ENCODE measurements at places on chromosomes 11 and 22. TPM values are rescaled to one million over a fixed set of nuclear protein-coding genes. Genes with fewer than 3 reads are reported as not detected.
A peak's percentile ranks its signal among the peaks of the same experiment; 100 is the strongest.

The DERL3 gene
- 62.8 TPM for total RNA-seq

The BRSK2 gene
- 0.47 TPM for total RNA-seq

The SORL1 gene
- total RNA-seq: 278 TPM

The CD3G gene
- total RNA-seq: 16.8 TPM

The APLNR gene
- total RNA-seq: 319 TPM

The TRIM68 gene
- 20.3 TPM for total RNA-seq

The PARVG gene
- total RNA-seq: 133 TPM

The DBX1 gene
- total RNA-seq: not detected

The SULT4A1 gene
- total RNA-seq: 4.9 TPM

The ROM1 gene
- total RNA-seq: 6.2 TPM

The IFITM10 gene
- 6.9 TPM for total RNA-seq

- no peak for DNase-seq
Measured at GRCh38 chr22:35903571-35904335, 124.9 kb downstream of the RBFOX2 start.

DNA sequence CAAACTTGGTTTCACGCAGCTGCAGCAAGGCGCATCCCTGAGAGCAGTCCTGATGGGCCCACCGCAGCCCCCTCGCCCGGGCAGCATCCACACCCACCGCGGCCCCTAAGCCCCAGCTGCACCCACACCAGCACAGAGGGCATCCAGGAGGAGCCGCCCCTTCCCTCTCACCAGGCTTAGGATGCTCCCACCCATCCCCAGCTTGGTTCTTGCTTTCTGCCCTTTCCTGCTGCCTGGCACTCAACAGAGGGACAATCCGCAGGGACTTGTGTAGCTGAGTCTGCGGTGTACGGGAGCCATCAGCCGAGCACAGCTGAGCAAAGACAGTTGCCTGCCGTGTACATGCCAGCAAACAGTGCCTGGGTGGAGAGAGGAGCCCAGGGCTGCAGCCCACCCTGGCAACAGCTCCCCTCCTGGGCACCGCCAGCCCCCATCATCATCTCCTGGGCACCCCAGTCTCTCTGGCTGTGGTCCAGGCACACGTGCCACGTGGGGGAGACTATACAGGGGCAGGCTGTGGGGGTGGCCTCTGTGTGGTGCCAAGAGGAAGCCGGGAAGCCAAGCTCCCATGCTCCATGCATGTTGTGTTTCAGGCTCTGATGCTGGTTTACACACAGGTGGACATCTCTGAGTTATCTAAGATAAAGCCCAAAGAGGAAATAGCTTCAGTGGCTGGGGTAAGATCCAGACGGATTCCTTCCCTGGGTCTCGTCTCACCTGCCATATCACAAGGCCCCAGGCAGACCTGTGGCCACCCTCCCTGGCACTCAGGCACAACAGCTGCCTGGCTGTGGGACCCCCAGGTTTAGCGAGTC lies 36.0 kb upstream of the GNB1L start:
- DNase-seq: peak; percentile 77

GRCh38 chr11:105181521-105181920 lies 42.0 kb upstream of the CARD18 start:
- DNase-seq: no peak

GRCh38 chr11:118436639-118437207 lies 431 bp downstream of the KMT2A start:
- DNase-seq: peak; percentile 90

DNA sequence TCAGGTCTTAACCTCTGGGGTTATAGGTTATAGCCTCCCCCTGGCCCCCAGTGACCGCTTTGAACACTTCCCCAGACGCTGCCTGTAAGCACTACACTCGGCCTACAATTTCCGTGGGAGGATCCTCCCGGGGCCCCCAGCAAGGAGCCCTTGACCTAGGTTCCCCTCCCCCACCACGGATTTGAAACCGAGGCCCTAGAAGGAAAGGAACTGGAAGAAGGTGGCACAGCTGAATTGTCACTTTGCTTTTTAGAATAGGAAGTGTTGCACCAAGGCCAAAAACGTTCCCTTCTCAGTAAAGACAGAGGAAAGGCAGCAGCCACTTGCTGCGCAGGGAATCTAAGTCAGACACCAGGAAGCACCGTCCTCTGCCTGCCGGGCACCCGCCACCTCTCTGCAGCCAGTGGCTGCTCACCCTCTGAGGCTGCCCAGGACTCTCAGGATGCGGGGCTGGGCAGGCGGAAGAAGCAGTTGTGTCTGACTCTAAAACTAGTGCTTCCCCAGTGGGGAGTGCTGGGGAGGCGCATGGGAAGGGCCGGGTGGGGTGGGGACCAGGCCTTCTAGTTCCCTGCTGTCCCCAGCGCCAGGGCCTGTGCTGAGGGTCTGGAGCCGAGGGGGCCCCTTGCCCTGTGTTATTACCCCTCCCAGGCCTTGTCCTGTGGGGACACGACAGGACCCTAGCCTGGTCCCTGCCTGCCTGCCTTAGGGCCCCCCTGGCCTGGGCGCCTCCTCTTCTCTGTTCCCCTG lies 7.9 kb upstream of the FLRT1 start:
- no peak for DNase-seq

- DNase-seq: no peak
Measured at GRCh38 chr11:20861322-20861721, 191.9 kb downstream of the NELL1 start.

- DNase-seq: no peak
Measured at GRCh38 chr11:126400479-126400878, 45.0 kb downstream of the ST3GAL4 start.

DNA sequence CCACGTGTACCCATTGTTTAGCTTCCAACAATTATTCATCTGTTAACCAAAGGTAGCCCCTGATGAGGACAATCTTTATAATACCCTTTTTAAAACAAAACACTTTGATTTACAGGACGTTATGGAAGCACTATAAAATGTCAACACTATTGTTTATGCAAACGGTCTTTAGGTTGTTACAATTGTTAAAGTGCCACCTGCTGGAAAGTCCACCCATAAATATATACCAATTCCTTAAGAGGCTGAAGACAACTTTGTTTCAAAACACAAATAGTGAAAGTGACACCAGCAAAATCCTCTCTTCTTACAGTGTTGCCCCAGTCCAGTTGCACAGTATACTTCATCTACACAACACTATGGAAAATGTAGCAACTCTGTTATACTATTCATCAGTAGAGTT lies 68.9 kb upstream of the SLN start:
- no peak for DNase-seq

DNA sequence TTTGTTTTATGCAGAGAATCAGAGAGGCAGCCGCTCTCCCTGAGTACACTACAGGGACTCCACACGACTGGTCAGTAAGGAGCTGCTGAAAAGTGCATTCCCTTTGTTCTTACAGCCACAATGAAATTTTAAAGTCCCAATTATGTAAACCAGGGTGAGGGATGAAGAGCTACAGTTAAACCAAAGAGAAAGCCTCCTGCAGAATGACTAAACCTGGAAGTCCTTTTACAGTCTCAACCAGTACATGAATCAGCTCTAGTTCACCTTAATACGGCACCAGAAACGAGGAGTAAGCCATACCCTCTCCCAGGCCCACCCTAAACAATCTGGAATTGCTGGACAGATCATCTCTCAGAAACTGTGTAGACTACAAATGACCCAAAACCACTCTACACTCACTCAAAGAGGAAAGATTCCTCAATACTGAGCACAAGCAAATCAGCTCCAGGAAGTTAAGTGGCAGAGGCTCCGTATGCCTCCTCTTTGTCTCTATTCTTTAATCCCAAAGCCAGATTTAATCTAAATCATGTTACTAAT lies 113.1 kb downstream of the RBFOX2 start:
- no peak for DNase-seq

- DNase-seq: peak; percentile 86
Measured at GRCh38 chr22:25362215-25362882, 142.9 kb downstream of the CRYBB2 start.

GRCh38 chr11:96456111-96456510 lies 66.3 kb downstream of the JRKL start:
- no peak for DNase-seq

GRCh38 chr22:41833369-41834004 lies 582 bp downstream of the SREBF2 start:
- DNase-seq: peak; percentile 90

DNA sequence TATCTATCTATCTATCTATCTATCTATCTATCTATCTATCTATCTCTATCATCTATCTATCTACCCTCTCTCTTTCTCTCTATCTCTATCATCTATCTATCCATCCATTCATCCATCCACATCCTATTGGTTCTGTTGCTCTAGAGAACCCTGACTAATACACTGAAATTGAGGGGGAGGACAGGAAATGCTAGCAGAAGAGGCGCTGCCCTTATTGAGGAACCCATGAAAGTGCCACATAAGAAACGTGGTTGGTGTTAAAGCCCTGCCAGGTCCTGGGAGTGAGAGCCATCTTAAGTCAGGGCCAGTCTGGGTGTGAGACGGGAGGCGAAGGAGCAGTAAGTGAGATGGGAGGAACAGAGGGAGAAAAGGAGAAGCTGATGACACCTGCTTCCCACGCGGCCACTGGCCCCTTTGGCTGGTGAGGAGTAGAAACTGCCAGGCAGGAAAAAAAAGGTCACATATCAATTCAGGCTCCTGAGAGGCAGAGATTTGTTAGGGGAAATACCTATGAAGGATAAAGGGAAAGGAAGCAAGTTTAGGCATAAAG lies 87.9 kb upstream of the PLET1 start:
- DNase-seq: no peak

- no peak for DNase-seq
Measured at GRCh38 chr22:39230261-39231196, 14.3 kb downstream of the PDGFB start.

DNA sequence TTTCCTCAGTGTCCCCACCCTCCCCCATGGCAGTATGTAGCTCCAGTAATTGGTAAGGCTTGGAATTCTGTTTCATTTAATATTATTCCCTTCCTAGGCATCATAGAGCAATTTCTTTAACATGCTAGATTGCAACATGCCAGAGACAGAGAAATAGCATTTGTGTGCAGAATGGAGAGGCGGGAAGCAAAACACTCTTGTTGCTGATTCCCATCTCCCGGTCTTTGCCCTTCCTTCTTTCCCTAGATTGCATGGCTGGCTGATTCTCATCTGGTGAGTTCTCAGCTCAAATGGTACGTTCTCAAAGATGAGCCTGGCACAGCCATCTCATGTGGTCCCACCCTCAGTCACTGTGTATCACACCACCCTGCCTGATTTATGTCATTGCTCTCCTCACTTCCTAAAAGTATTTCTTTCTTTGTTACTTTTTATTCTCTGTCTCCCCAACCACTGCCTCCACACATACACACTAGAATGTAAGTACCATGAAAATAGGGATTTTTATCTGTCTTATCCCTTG lies 66.9 kb downstream of the ARFGAP2 start:
- no peak for DNase-seq

DNA sequence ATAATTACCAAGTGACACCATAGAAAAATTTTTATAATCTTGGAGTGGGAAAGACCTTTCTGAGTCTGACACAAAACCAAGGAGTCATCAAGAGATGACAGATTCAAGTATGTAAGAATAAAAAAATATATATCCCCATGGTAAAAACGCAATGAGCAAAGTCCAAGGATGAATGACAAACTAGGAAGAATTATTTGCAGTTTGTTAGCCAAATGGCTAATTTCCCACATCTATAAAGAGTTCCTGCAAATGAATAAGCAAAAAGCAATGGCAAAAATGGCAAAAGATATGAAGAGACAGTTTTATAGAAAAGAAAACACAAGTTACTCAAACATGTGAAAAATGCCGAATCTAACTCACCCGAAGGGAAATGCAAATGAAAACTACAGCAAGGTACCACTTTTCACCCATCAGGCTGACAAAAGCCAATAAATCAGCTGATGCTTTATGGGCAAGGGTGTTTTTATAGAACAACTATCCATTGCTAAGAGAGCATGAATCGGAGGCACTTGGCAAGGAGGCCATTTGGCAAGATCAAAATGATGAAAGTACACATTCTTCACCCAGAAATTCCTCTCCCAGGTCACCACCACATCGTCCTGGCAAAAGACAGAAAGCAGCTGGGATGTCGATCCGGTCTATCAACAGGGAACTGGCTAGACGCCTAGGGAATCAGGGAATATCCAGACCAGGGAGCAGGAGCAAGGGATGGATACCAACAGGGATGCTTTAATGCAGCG lies 21.1 kb upstream of the KLHL35 start:
- DNase-seq: no peak

DNA sequence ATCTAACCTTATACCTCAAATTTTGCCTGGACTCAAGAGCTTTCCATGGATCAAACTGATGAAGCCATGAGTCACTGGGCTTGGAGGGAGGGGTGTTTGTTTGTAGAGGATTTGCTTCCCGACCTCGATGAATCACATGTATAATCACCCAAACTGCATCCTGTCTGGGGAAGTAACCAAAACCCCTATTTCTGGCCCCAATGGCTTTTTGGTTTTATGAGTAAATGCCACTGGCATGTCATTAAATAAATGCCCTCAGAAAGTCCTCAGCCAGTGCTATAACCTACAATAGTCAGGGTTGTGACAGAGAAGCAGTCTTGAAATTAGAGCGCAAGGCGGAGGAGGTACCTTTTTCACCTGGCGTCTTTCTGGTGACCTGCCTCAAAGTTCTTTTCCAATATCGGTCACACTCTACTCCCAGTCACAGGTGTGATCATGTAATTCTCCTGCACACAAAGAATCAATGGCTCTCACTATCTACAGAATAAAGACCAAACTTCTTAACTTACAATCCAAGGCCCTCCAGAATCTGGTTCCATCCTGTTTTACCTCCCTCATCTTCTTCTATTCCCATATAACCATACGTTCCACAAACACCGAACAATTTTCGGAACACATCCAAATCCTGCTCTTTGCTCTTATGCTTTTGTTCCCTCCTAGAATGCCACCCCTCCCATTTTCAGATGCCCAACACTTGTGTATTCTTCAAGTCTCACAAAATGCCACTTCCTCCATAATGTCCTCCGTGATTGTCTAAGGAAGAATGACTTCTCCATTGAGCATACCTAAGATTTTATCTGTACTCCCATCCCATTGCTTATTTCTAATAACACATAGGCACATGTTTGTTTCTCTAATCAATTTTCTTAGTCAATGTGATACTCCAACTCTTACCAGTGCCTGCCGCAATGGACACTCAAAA lies 81.3 kb upstream of the BLID start:
- no peak for DNase-seq

GRCh38 chr11:113856966-113857759 lies 18.2 kb downstream of the USP28 start:
- DNase-seq: no peak

GRCh38 chr11:114036147-114036811 lies 23.2 kb upstream of the ZBTB16 start:
- peak; percentile 94 for DNase-seq

- DNase-seq: peak; percentile 89
Measured at GRCh38 chr11:534396-535209, 773 bp downstream of the HRAS start.

GRCh38 chr11:120031612-120032600 lies 106.0 kb downstream of the TRIM29 start:
- DNase-seq: no peak

GRCh38 chr11:95426823-95427462 lies 195.9 kb upstream of the SESN3 start:
- no peak for DNase-seq

- DNase-seq: no peak
Measured at GRCh38 chr22:47575291-47575690, 812.8 kb downstream of the TBC1D22A start.

GRCh38 chr11:128210148-128210940 lies 377.0 kb downstream of the ETS1 start:
- DNase-seq: no peak
